CD4-positive, alpha-beta T cell treated with Interleukin-10 for 1 hour (primary cell): ENCODE measurements at places on chromosomes 3 and 15.

- no peak for DNase-seq
Observed at GRCh38 chr3:158217992-158218391, 108.1 kb downstream of the RSRC1 start.

- DNase-seq, result no peak
Observed at GRCh38 chr15:69185706-69186105, 25.3 kb downstream of the GLCE start.

DNA sequence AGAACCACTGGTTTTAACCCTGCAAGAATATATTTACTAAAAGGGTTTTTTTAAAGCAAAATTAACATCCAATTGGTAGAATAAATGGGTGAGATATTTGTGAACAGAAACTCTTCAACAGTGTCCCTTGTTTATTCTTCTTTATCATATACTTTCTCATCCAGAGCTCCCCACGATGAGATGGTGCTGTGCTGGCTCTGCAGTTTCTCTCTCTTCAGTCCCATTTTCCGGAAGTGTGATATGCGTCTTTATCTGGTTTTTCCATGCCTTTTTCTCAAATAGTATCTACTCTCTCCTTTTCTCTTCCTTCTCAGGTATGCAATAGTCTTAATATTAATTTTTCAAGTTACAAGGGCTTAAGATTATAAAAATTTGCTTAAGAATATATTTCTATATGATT, 1.5 kb downstream of the EAF2 start:
- DNase-seq, result no peak

- DNase-seq, result peak; percentile 65
Observed at GRCh38 chr3:186821429-186822387, 15.4 kb upstream of the RFC4 start.

GRCh38 chr3:184448321-184449160, 68.7 kb downstream of the CHRD start:
- no peak for DNase-seq

DNA sequence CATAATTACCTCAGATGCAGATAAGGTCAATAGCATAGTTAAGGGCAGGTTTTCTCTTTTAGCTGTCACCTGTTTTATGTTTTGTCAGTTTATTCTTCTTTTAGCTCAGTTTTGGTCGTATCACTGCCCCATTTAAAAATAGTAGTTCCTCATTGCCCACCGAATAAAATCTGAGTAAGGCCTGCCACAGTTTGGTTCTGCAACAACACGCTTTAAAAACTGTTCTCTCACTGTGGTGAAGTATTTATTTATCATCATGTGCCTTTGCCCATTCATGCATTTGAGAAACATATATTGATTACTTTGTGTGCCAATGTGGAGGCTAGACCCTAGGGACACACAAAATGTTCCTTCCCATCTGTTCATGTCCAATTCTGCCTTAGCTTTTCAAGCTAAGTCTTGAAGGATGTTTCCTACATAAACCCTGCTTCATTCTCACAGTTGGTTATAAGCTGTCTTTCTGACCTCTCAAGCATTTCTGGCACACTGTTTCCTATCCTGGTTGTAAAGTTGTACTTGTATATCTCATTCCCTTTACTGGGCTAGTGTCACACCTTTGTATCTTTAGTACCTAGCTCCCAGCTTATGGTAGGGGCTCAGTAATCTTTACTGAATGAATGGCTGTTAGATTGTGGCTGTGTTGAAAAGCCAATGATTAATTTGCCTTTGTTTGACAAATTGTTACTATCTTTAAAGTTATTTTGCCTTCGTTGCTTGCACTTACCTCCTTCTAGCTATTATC, 23.9 kb downstream of the AKAP13 start:
- no peak for DNase-seq

GRCh38 chr3:52102934-52103333, 46.6 kb upstream of the DUSP7 start:
- DNase-seq, result no peak
